ENCODE measurements at places on chromosomes 5 and 9.

DNA sequence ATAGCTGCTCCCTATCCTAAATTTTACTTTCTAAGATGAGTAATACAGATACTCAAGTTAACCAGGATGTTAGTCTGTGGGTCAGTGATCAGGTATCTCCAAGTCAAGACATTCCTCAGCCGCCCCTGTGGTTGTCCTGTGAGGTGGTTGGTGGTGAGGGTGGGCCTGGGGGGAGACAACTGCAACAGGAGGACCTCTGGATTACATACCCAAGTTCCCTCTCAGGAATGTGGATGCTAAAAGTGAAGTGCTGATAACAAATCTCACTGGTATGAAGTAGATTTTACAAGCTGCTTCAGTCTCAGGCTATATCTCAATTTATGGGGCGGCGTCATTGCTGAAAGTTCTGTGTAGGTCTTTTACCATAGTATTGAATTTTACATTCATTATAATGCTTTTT, 38.3 kb downstream of the SLC1A3 start:
- no peak for DNase-seq

GRCh38 chr9:127897193-127897692, 2.2 kb downstream of the ST6GALNAC6 start:
- peak; percentile 84 for DNase-seq

DNA sequence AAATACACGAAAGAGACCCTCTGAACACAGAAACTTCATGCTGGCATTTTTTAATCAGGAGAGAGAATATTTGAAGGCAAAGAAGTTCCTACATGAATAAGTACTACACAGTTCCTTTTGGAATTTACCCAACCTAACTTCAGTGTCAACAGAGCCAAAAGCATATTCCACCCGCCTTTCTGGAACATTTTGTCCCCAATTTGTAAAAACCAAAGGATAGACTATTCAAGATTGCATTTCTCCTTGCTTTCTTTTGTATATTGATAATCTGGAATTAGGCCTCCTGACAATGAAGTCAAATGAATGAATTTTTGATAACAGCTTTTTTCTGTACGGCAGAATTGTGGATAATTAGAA, 39.4 kb upstream of the TRAF1 start:
- DNase-seq: no peak

GRCh38 chr5:54691656-54692055, 174.1 kb downstream of the SNX18 start:
- DNase-seq: no peak

DNA sequence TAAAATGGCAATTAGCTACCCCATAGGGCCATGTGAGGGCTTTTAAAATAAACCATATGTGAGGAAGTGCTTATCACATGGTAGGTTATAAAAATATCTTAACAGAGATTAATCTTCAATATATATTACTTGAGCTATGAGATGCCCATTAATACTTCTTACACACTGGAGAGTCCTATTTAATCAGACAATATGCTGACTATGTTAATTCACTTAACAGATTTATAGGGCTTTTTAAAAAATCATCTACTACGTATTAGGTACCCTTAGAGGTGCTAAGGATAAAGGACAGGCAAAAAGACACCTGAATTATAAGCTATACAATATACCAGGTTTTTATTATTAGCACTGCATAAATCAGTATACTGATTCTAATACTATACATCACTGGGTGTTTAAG, 102.6 kb downstream of the STRBP start:
- DNase-seq: no peak

DNA sequence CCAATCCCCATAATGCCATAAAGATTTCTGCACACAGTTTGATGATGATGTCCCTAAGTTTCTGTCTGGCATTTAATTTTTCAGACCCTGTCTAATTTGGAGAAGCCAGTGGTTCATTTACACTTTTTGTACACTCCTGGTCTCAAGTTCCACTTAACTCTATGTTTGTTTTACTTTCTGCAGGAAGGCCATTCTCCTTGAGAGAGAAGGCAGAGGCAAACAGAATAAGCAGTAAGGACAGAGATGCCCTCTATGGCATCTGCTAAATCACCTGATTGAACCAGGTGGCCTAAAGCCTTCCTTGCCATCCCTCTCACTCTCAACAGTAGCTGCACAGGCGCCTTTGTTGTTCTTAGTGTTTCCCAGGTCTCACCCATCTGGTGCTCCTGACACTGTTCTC, 86.1 kb upstream of the LRRTM2 start:
- no peak for DNase-seq

GRCh38 chr9:129027685-129028191, 393 bp downstream of the SH3GLB2 start:
- no peak for DNase-seq

DNA sequence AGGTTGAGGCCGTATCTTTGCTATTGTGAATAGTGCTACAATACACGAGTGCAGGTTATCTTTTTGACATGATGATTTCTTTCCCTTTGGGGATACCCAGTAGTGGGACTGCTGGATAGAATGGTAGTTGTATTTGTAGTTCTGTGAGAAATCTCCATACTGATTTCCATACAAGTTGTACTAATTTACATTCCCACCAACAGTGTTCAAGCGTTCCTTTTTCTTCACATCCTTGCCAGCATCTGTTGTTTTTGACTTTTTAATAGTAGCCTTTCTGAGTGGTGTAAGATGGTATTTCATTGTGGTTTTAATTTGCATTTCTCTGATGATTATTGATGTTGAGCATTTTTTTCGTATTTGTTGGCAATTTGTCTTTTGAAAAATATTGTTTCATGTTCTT, 41.4 kb downstream of the CNOT6 start:
- no peak for DNase-seq

GRCh38 chr5:155926031-155926430, 400.9 kb upstream of the SGCD start:
- no peak for DNase-seq

DNA sequence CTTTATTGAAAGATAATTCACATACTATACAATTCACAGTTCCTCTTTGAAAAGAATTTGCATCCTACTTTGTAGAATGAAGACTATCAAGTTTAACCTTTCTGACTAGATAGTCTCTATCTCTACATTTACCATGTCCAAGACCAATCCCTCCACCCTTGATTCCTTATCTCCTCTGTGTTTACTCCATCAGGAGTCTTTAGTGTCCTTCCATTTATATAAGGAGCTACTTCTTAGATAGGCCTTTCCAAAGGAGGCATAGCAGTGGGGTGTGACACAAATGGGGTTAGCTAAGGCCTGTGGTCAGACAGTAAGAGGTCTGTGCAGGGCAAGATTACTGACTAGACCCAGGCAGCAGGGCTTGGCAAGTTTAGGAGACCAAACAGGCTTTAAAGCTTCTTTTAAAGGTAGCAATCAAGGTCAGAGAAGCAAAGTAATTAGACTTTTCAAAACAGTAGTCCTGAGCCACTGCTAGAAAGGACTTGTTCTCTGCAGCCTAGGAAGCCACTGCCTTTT, 11.1 kb upstream of the DMXL1 start:
- DNase-seq: no peak

- no peak for DNase-seq
Observed at GRCh38 chr5:137280656-137281055, 218.5 kb downstream of the SPOCK1 start.

- no peak for DNase-seq
Observed at GRCh38 chr5:155013526-155013925, at the start of gene KIF4B. KIF4B (plus strand) TSS chr5:155013755; CDS start chr5:155013860, 105 bp downstream.

DNA sequence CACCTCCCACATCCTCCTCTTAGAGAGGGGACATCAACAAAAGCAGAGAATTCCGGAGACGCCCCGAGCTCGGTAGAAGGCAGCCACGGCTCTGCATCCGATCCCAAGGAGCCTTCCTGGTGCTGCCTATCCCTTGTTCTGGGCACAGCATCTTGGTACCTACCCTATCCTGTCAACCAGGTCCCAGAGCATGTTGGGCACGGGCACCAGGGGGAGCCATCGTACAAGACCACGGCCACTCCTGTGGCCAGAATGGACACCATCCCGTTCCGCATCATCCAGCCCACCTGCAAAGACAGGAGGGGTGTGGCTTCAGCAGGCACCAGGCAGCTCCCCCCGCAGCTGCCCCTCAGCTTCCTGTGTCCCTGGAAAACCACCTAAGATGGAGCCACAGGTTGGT, 62.7 kb upstream of the ZNF354A start:
- DNase-seq: no peak

DNA sequence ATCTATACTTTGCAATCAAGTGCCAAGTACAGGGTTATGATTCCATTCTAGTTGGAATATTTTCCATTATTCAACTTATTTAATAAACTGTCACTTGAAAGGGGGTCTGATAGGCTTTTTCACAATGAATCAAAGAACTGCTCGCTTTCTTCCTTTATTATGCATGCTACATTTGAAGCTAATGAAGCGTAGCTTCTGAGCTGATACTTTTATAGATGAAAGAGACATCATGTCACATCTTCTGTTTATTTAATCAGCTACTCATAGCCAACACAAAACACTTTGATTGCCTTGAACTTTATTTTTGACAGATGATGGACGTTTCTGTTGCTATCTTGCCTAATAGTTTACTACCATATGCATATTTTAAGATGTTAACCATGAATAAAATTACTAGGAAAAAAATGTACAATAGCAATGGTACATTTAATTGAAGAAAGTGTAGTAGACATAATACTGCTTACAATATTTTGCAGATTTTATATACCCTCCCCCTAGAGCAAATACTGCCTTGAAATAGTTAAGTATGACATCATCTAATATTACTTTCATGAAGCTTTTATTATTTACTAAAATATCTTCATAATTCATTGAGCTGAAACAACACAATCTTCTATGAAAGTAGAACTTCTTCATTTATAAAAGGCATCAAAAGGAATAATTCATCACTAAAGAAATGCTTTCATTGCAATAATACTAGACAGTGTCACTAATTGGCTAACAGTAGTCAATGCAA, 529.3 kb upstream of the TYRP1 start:
- DNase-seq: no peak

DNA sequence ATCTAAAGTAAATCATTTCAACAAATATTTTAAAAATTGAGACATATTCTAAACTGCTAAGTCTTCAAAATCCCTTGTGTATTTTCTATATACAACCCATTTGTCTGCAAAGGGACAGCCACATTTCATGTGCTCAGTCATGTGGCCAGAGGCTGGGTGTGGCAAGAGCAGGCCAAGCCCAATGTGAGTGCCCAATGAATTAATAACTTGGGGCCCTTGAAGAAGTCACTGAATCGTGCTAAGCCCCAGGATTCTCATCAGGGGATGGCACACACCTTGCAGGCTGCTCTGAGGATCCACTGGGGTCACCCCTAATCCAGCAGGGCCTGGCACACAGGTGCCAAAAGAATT, 78.2 kb upstream of the SMIM23 start:
- no peak for DNase-seq

- no peak for DNase-seq
Observed at GRCh38 chr5:181198106-181198685, 6.8 kb downstream of the TRIM7 start.

DNA sequence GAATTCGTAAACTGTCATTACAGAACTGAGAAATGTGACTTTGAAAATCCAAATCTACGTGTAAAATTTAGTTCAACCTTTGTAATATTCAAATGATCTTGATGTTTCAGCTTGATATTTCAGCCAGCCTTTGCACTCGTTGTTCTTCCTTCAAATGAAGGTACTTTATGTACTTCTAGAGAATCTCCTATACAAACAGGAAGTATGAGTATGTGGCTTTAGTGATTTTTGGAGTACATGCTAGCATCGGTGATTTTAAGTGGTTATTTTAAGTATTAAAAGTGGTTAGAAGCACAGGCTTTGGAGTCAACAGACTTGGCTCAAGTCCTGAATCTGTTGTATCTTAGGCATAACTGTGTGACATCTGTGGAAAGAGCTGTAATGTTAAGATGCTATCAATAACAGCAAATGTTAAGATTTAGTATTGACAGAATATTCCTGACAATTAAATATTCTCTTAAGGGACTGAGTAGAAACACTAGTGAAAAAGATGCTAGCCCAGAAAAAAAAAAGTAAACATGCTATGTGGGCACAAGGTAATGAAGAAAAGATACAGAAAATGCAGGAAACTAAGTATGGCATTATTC, 398.0 kb downstream of the ADGRV1 start:
- no peak for DNase-seq

DNA sequence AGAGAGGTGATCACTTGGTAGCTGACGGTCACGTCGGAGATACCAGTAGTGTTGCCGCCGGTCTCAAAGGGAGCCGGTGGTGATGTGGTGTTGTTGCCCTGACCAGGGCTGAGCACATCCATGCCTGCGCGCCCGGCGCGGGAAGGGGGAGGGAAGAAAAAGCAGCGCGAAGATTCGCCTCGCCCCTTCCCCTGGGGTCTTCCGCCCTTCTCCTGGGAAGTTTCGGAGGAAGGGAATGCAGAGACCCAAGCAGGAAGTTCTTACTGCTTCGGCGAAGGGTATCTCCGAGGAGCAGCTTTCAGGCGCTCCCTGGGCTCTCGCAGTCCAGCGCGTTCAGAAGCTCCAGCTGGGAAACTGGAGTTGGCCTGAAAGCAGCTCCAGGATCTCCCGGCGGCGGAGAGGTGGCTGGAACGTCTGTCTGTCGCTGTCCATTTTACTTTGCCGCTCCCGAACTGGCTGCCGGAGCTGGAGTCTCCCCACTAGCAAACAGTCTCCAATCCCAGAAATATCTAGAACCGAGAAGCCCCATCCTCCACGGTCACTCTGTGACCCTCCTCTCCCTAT, 565 bp downstream of the HTR1A start:
- no peak for DNase-seq

GRCh38 chr5:179438011-179438441, 92.8 kb upstream of the ADAMTS2 start:
- DNase-seq: peak; percentile 58

- no peak for DNase-seq
Observed at GRCh38 chr9:114989600-114990410, 59.4 kb upstream of the TNFSF8 start.

DNA sequence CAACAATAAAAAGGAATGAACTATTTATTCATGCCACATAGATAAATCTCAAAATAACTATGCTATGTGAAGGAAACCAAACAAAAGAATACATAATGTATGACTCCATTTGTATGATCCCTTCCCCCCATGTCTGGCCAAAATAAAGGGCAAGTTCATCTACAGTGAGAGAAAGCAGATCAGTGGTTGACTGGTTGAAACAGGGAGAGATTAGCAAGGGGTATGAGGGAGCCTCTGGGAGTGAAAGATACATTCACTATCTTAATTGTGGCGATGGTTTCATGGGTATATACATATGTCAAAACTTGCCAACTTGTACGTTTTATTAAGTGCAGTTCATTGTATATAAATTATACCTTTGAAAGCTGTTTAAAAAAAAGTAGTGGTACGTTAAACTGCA, 4.8 kb downstream of the PSMD5 start:
- DNase-seq: no peak

- no peak for DNase-seq
Observed at GRCh38 chr9:131731644-131732043, 8.2 kb downstream of the RAPGEF1 start.

- no peak for DNase-seq
Observed at GRCh38 chr9:35552837-35553236, 52.2 kb upstream of the TESK1 start.
